Uterus (tissue), 4 donors: ENCODE measurements at places on chromosomes 4 and X. TPM values are rescaled to one million over a fixed set of nuclear protein-coding genes. Genes with fewer than 3 reads are reported as not detected.

CNKSR2 gene
- total RNA-seq = 4.8 TPM

WDR17 gene
- total RNA-seq = 4.9 TPM

AMBN gene
- not detected for total RNA-seq

- no peak for DNase-seq
These were observed 8.2 kb downstream of the STX18 start for GRCh38 chr4:4533461-4534169.

- DNase-seq = no peak
These were observed 562.9 kb upstream of the FAT1 start for GRCh38 chr4:187286525-187286924.

- no peak for DNase-seq
These were observed 78.4 kb downstream of the ITM2A start for GRCh38 chrX:79288733-79289132.

GRCh38 chrX:644304-645281, 14.0 kb downstream of the SHOX start:
- no peak for DNase-seq

DNA sequence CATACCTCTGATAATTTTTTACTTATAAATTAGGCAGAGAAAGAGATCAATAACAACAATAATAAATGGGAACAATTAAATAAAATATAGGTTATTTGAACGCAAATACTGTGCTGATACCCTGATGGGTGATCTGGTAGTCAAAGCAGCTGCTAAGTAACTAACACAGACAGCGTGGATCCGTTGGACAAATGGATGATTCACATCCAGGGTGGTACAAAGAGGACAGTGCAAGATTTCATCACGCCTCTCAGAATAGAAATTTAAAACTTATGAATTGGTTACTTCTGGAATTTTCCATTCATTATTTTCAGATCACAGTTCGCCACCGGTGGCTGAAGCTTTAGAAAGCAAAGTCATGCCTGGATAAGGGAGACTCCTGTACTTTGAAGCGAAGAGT, 1066.0 kb upstream of the ADGRL3 start:
- no peak for DNase-seq

DNA sequence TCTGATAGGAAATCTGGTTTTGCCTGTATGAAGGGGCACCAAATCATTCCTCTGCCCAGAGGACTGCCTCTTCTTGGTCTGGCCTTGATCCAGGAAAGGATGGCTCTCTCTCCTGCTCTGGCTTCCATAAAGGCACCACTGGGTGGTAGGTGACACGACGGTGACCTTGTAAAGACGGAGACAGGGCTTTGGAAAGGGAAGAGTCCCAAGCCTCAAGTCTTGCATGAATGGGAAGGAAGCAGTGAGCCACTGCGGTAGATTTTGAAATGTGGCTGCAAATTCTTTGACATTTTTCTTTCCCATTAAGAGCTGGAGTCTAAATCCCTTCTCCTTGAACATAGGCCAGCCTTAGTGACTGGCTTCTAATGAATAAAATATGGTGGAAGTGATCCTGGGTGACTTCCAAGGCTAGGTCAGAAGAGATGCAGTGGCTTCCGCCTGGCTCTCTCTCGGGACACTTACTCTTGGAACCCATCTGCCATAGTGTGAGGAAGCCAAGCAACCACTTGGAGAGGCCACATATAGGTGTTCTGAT, 347.4 kb downstream of the BCOR start:
- no peak for DNase-seq

DNA sequence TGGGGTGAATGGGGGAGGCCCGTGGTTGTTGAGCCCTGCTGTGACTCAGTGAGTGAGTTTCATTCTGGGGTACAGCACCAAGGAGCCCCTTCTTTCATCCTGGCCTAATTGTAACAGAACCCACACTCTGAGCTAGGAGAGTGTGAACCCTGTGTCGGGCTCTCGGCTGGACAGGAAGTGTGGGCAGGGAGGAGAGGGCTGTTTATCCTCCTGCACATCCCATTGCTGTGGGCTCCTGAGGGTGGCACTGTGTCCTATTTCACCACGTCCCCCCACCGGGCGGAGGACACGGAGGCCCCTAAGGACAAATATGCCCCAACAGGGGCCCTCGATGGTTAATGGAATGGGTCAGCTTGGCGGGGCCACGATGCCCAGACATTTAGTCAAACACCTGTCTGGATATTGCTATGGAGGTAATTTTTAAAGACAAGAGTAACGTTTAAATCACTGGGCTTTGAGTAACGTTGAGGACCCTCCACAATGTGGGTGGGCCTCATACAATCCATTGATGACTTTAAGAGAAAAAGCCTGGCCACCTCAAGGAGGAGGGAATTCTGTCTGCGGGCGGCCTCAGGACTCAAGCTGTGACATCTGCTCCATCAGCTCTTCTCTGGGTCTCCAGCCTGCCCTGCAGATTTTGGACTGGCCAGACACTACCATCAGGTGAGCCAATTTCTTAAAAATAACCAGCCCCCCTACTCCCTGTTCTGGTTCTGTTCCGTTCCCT, 46.1 kb upstream of the SORCS2 start:
- no peak for DNase-seq

DNA sequence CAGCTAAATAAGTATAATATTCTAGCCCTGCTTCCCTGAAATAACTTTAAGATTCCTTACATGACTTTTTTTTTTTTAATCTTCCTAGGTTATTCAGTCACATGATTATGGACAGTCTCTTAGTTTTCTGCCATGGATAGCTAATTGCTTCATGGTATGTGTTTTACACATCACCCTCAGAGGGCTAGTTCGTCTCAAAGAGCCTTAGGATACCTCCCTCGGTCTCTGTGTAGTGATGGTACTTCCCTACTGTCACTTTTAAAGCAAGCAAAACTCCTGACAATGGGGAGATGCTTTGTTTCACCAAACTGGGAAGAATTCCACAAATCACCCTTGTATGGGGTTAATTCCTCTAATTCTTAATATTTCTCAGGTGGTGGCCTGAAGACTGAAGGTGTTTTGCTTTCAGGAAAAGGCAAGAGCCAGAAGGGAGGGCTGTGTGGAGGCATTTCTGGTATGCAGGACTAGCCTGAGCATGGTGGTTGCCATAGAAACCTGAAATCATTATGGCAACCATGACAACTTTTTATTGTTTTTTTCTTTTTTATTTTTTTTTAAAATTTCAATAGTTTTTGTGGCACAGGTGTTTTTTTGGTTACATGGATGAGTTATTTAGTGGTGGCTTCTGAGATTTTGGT, 70.4 kb downstream of the BEX3 start:
- DNase-seq = no peak
